ENCODE measurements at places on chromosomes 6 and 20.

DNA sequence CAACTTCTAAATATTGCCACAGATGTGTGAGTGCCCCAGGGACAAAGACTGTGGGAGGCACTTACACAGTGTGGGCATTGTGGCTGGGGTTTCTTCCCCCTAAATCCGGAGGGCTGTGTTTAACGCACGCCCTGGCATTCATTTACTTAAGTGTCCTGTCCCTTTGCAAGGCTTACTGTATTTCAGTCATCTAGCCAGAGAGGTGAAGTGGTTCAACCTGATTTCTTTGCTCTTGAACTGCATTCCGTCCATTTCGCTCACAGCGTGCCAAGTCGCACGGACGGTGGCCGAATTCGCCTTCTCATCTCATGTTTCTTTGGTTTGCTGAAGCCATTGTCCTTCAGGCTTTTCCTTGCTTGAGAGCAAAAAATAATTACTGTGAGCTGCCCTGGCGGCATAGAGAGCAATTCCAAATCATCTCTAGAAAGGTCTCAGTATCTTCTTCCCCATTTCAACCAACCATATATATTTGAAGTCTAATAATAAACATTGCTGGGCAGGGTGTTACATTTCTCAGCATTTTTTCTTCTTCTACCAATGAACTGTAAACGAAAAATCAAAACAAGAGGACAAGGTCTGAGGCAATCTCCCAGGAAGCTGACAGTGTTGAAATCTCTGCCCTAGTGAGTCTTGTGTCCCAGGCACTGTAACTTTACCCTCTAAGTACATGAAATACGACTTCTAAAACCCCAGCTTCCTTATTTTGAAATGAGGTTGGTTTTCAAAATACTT lies 16.9 kb downstream of the SYTL3 start:
- no peak for DNase-seq

GRCh38 chr20:23101696-23102406 lies 15.7 kb upstream of the CD93 start:
- DNase-seq: no peak

- DNase-seq: no peak
Observed at GRCh38 chr6:37116326-37116725, 53.6 kb upstream of the PIM1 start.

DNA sequence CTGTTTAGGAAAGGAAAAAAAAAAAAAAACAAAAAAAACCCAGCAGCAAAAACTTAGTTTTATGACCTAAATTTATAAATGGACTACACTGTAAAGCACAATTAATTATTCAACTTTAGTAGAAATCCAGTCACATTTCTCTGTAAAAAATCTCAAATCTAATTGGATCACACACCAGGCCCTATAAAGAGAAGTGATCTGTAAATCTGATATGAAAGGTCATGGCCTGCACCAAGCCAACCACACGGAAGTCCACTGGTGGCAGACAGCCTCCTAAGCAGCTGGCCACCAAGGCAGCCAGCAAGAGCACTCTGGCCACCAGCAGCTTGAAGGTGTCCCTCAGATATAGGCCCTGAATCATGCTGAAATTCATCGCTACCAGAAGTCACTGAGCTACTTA lies 131.6 kb downstream of the HFE start:
- no peak for DNase-seq

DNA sequence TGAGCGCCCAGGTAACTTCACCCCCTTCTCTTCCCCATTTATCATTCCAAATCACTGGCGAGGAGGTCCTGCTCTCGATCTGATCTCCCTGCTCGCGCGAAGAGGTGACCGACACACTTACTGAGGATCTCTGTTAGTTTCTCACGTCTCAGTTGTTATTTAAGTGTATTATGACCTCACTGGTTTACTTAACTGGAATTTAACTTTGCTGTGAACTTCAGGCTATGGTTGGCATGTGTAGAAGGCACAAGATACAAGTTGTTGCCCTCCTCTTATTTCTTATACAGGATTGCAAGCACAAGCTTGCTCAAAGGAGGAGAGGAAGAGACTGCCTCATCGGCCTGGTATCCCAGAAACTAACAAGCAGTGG lies 1.2 kb downstream of the RNF217 start:
- peak; percentile 38 for DNase-seq

GRCh38 chr6:145261758-145262157 lies 473.6 kb downstream of the EPM2A start:
- DNase-seq: no peak

DNA sequence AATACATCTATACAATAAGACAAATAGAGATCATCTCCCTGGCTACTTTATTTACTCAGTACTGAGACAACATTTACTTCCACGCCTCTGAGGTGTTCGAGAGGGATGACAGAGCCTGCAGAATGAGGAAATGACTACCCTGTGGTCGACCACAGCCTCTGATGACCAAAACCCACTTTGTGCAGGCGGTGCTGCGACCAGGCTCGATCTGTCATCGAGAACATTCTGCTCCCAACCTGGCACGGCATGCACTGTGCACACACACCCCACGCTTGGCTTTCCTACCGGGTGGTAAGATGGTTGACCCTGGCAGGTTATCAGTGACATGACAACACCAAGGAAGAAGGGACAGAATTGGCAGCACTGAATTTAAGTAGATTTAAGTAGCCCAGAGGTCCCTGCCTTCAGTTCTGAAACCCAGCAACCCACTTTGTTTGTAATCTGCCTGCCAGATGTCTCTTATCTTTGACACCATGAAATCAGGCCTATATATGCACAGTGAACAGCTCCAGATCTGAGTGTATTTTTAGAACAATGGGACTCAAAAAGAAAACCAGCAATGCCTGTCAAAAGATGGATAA lies 42.6 kb downstream of the TTI1 start:
- DNase-seq: no peak

DNA sequence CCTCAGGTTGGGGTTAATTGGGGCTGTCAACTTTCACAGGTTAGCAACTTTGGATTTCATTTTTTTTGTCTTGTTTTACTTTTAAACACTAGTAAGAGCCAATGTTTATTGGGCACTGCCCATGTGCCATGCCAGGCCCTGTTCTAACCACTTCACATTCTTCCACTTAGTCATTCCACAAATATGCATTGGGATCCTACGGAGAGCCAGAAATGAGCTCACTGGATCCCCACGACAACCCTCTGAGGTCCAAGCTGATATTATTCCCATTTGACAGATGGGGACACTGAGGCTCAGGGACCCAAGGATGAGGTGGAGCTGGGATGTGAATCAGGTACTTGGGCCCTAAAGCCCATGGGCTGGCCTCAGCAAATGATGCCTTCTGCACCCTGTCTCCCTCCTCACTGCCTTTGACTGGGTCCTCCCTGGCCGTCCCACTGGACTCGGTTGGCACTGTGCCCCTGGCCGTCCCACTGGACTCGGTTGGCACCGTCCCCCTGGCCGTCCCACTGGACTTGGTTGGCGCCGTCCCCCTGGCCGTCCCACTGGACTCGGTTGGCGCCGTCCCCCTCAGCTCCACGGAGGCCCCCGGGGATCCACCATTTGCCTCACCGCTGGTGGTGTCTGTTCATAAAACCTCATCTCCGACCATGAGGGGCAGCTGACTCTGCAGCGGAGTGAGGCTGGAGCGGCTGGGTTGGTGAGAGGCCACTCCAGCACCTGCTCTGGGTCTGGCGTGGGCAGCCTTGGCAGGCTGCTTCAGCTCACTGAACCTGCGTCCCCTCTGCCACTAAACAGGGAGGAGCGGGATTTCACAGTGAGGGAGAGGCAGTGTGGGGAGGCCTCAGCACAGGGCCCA lies 4.8 kb upstream of the PMEPA1 start:
- DNase-seq: no peak

- peak; percentile 50 for DNase-seq
Observed at GRCh38 chr20:62860391-62860923, 1.2 kb downstream of the TCFL5 start.

- DNase-seq: no peak
Observed at GRCh38 chr20:46816886-46817638, 77.6 kb upstream of the EYA2 start.

GRCh38 chr20:3733119-3733995 lies 872 bp downstream of the HSPA12B start:
- DNase-seq: no peak

DNA sequence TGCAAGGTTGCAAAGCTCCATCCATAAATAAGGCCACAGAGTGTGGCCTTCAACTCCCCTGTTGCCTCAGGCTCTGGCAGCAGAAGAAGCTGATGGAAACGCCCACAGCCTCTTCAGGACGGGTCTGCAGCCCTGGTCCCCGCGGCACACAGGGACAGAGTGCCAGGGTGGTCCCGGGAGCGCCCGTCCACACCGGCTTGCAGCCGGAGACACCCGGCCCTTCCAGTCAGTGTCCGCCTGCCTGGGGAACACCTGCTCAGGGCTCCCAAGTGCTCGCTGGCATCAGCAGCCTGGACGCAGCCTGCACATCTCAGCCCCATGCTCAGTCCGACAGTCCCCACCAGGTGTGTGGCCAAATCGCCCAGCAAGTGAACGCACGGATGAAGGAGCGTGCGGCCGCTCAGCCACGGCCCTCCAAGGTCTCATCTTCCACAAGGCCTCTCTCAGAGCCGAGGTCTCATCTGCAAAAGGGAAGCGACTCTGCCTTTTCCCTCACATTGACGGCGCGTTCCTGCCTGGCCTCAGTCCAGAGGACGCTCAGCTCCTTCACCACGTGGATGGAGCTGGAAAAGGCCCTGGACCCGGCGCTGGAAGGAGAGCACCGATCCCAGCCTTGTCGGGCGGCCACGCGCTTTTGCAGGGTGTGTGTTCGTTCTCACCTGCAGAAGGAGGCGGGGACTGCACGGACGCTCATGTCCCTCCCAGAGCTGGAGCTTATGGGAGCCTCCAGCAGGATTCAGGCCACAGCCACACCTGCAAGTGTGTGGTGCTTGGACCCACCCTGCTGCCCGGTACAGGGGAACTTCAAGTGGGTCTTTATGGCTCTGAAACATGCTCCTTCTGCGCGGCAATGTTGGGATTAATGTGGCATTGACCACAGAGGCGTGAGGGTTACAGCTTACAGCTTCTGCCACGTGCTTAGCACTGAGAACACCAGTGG lies 180.4 kb downstream of the DLL1 start:
- DNase-seq: no peak

DNA sequence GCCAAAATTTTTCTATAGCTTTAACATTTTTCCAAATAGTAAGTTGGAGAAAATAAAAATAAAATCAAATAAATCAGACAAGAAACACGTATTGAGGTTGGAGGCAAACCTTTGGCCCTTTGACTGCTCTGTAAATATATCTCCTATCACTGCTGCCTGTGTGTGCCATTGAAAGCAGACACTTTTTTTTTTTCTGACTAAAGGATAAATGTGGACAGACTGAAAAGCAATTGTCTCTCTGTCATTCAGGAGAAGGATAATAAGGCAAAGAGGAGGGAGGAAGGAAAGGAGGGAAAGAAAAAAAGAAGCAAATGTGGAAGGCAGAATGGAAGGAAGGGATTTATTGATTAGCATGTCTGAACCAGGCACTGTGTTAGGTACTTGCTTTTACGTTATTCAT lies 85.2 kb upstream of the SULF2 start:
- DNase-seq: no peak

GRCh38 chr6:161649068-161649467 lies 375.2 kb upstream of the AGPAT4 start:
- DNase-seq: no peak

DNA sequence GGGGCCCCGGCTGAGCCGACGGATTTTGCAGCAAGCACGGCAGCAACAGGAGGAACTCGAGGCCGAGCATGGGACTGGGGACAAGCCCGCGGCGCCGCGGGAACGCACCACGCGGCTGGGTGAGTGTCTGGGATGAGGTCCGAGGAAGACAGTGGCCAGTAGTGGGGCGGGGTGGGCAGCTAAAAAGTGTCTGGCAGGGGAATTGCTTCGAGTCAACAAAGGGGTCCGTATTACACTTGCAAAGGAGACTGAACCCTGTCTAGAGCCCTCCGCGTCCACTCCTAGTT lies 356 bp downstream of the BYSL start:
- DNase-seq: no peak

DNA sequence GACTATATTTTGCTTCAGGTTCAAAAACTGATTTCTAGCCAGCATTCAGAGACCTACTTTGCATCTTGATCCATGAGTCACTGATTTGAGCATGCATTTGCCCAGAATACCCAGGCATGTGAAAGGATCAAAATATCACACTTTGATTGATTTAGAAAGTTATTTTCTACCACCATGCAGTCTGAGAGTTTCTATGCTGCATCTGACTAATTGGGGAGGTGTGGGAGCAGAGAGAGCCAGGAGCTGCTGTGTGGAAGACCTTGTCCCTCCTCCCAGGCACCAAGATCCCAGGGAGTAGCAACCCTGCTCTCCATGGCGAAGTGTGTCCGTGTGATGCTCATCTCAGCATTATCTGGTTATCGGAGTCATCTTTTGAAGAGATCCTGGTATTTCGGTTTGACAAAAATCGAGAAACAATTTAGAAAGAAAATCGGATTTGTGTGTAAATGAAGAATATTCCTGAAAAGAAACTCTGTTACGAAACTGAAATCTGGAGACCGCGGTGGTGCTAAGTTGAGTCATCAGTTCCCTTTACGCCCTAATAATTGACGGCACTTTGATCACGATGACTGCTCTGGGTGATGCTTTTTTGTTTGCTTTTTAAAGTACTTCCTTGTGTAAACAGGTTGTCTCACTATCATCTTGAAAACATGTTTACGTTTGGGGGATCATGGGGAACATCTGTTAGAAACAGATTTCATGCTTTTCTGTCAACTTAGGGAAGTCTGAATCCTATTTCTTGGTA lies 193.4 kb downstream of the BACH2 start:
- no peak for DNase-seq

GRCh38 chr20:19212469-19212815 lies at the start of gene SLC24A3:
Gene SLC24A3 (plus strand): TSS chr20:19212642.
- DNase-seq: no peak

DNA sequence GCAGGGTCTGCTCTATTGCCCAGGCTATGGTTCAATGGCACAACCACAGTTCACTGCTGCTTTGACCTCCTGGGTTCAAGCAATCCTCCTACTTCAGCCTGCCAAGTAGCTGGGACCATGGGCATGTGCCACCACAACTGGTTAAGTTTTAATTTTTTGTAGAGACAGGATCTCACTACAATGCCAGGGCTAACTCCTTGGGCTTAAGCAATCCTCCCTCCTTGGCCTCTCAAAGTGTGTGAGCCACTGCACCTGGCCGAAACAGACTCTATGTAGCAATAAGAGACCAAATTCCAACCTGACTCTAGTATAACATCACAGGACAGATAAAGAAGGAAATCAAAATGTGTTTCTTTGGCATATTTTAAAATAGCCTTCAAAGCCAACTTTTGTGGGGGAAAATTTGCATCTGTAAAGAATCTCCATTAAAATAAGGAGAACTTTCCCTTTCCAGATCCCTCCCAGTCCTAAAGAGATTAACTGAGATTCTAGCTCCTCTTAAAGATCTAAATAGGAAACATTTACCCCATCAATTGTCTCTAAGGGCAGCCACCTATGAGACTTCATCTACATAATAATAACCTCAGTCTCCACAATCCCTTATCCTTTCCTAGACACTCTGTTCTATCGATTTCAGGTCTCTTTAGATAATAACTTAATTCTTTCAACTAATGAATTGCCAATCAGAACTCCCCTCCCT lies 94.7 kb upstream of the PLCB4 start:
- DNase-seq: no peak

- no peak for DNase-seq
Observed at GRCh38 chr6:67165606-67166005, 1458.6 kb upstream of the EYS start.
